ENCODE measurements at places on chromosomes 3 and 15. TPM values are rescaled to one million over a fixed set of nuclear protein-coding genes. Genes with fewer than 3 reads are reported as not detected.
A peak's percentile ranks its signal among the peaks of the same experiment; 100 is the strongest.

XCR1 gene
- total RNA-seq: not detected

ISLR gene
- 2.6 TPM for total RNA-seq

DNA sequence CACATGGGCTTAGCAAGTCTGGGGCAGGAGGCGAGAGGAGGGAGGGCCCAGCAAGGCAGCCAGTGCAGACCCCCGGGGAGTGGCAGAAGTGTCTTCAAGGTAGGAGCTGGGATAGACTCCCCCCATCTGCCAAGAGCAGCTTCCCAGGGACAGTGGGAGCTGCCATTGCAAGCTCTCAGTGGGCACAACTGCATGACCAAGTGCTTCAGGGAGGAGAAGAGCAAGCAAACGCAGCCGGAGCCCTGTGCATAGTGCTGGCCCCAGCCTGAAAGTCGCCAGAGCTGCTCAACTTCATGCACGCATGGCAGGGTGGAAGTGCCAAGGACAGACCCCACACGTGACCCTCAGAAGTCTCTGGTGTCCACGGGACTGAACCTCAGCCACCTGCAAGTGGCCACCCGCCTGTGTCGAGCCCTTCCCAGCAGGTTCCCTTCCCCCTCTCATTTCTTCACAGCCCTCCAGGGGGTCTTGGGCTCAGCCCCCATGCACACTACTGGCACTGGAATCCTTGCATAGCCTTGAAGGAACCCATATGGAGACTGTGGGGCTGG lies 89.4 kb downstream of the PLXNA1 start:
- H3K36me3 ChIP-seq: no peaks in the 10 kb centered on the region
- H3K4me1 ChIP-seq: no peaks in the 10 kb centered on the region
- H3K27ac ChIP-seq: no peak overlapping the region
- DNase-seq: no peak
- H3K27me3 ChIP-seq: no peaks in the 10 kb centered on the region

DNA sequence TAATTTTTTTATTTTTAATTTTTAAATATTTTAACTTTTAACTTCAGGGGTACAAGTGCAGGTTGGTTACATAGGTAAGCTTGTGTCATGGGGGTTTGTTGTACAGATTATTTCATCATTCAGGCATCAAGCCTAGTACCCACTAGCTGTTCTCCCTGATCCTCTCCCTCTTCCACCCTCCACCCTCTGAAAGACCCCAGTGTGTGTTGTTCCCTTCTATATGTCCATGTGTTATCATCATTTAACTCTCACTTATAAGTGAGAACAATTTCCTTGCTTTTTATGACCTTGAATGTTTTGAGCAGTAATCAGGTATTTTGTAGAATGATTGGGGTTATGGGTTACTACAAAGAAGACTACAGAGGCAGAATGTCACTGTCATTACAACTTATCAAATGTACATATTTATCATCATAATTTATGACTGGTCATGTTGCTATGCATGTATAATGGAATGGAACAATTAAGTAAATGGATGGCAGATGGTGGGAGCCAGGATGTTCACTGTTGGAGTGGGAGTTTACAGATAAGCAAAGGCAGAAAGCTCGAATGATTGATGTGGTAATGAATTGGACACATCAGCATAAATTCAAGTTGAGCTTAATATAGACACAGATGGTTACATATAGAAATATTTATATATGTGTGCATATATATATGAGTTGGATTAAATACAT lies 563.8 kb upstream of the ROBO1 start:
- no peaks in the 10 kb centered on the region for H3K4me1 ChIP-seq
- H3K4me3 ChIP-seq: no peak overlapping the region
- H3K27ac ChIP-seq: no peak overlapping the region
- H3K36me3 ChIP-seq: no peaks in the 10 kb centered on the region
- no peaks in the 10 kb centered on the region for H3K27me3 ChIP-seq

GRCh38 chr3:42721690-42722089 lies 19.1 kb upstream of the HHATL start:
- H3K4me3 ChIP-seq: no peak overlapping the region
- no peaks in the 10 kb centered on the region for H3K27me3 ChIP-seq
- peaks cover 4% of the 10 kb centered on the region for H3K36me3 ChIP-seq
- no peak overlapping the region for H3K27ac ChIP-seq
- no peak for DNase-seq

IL20RB gene
- total RNA-seq: 2.0 TPM

P2RY14 gene
- total RNA-seq: not detected

DNA sequence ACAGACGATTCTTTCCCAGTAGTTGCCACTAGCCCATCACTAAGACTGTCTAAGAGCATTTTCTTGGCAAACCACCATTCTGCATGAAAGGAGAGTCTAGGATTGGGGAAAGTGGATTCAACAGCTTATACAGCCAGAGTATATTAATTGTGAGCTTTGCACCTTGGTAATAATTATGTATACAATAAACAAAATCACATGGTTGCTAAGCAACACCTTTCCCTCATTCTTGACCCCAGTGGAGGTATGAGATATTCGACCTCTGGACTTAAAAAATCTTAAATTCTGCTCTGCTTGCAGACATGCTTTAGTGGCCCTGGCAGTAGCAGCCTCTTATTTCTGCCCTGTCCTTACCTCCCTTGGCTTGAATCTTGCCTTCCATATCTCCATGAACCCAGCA lies 73.1 kb downstream of the PPP2R3A start:
- H3K27me3 ChIP-seq: no peaks in the 10 kb centered on the region
- H3K4me3 ChIP-seq: no peak overlapping the region
- H3K36me3 ChIP-seq: peaks cover 26% of the 10 kb centered on the region
- DNase-seq: no peak
- H3K4me1 ChIP-seq: no peaks in the 10 kb centered on the region

PLA2G4B gene
- total RNA-seq: 5.7 TPM

- no peaks in the 10 kb centered on the region for H3K27me3 ChIP-seq
- no peak overlapping the region for H3K4me3 ChIP-seq
- H3K36me3 ChIP-seq: no peaks in the 10 kb centered on the region
- no peak for DNase-seq
- no peaks in the 10 kb centered on the region for H3K4me1 ChIP-seq
These were observed 25.1 kb downstream of the ADCY5 start for GRCh38 chr3:123423806-123424205.

C3orf22 gene
- not detected for total RNA-seq

DNA sequence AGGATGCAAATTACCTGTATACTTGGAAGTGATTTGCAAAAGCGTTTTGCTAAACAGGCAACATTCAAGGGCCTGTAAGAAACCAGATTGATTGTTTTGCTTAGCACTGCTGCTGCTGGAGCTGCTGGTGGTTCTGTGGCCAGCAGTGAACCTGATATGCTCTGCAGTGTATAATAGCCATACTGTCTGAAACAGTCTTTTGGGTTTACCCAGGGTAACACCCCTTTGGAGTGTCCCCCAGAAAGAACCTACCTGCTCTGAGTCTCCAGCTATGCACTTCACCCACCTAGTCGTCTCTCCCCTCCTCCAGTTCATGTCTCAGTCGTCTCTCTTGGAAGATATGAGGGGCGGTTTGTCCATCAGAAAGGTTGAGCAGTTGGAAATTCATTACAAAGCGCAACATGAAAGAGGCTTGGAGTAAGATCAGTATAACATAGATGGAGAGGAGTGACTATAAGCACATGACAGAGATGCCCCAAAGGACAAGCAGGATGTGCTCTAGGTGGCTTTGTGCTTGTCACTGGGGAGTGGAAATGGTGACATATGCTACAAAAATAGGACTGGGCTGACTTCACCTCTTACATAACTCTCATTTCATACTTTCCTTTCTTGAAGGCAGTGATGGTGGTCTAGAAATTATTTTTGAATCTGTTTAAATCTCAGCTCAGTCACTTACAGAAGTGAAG lies 3.8 kb downstream of the MKRN2 start:
- H3K36me3 ChIP-seq: no peaks in the 10 kb centered on the region
- no peak for DNase-seq
- no peaks in the 10 kb centered on the region for H3K27me3 ChIP-seq
- H3K27ac ChIP-seq: no peak overlapping the region

DNA sequence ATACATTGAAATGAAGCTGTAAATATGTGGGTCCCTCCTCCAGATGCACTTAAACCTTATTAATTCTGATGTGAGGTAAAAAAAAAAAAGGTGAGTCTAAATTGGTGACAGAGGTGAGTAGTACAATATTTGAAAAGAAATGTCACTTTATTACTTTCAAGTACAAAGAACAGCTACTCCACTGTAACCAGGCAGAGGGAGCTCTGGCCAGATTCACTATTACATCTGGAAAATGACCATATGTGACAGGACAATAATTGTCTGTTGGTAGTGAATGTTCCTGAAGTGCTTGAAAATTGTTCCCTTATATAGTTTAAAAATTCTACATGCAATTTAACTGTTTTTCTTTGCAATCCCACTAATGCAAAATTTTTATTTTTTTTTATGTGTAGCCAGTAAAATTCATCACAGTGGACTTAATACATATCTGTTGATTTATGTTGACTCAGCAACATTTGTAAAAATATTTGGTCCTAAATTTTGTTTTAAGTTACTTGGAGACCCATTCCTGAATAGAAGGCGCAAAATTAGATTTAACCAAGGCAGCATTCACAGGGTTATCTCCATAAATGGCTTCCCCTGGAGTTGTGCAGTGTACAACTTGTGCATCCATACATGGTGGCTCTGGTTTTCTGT lies 231.9 kb upstream of the TBC1D5 start:
- DNase-seq: no peak
- no peaks in the 10 kb centered on the region for H3K27me3 ChIP-seq
- H3K4me3 ChIP-seq: no peak overlapping the region
- H3K36me3 ChIP-seq: no peaks in the 10 kb centered on the region
- H3K27ac ChIP-seq: no peak overlapping the region

DNA sequence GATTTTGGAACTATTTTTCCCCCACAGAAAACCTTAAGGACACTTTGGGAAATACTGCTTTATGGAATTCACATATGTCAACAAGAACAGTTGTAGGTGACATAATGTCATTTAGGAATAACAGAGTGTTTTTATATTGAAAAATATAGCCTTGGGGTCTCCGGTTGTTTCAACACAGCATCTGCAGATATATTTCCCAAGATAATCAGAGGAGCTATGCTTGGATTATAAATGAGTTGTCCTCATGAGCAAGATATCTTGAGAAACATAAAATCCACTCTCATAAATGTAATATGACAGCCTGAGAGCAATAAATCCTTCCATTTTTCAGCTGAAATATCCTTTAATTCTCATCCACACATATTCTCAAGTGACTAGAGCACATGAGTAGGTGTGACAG lies 473.7 kb upstream of the LMCD1 start:
- H3K27ac ChIP-seq: no peak overlapping the region
- H3K4me1 ChIP-seq: no peaks in the 10 kb centered on the region
- H3K4me3 ChIP-seq: no peak overlapping the region
- no peaks in the 10 kb centered on the region for H3K27me3 ChIP-seq
- DNase-seq: no peak

DNA sequence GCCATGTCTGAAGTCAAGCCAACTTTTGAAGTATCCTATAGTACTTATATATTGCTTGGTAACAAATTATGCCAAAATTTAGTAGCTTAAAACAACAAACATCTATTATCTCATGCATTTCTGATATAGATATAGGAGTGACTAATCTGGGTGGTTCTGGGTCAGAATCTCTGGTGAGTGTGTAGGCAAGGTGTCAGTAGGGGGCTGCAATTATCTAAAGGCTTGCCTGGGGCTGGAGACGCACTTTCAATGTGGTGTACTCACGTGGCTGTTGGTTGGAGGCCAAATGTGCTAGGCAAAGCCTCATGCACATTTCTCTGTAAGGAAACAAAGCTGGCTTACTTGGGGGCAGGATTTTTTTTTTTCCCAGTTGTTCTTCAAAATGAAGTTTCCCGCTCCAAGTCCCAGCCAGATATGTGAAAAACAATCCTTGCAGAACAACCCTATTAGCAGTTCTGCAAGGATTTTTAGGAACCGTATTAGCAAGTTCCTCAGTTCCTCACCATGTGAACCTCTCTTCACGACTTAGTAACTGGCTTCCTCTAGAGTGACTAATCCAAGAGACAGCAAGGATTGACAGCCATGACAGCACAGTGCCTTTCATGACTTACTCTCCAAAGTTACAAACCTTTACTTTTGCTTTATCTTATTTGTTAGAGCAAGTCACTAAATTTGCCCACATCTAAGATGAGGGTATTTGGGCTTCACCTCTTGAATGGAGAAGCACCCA lies 25.8 kb downstream of the GREM1 start:
- peaks cover 3% of the 10 kb centered on the region for H3K27me3 ChIP-seq
- no peak overlapping the region for H3K27ac ChIP-seq
- no peak overlapping the region for H3K4me3 ChIP-seq
- no peak for DNase-seq
- peaks cover 6% of the 10 kb centered on the region for H3K4me1 ChIP-seq
- peaks cover 7% of the 10 kb centered on the region for H3K36me3 ChIP-seq

GRCh38 chr15:61315471-61315870 lies 86.4 kb upstream of the RORA start:
- DNase-seq: no peak
- no peaks in the 10 kb centered on the region for H3K36me3 ChIP-seq
- H3K4me3 ChIP-seq: no peak overlapping the region
- H3K27me3 ChIP-seq: peaks cover 2% of the 10 kb centered on the region
- H3K27ac ChIP-seq: no peak overlapping the region

GNB5 gene
- 15.8 TPM for total RNA-seq

GRCh38 chr3:129688271-129688895 lies 81.9 kb upstream of the PLXND1 start:
- H3K4me3 ChIP-seq: peak overlapping the region; percentile 77
- H3K36me3 ChIP-seq: no peaks in the 10 kb centered on the region
- H3K27ac ChIP-seq: no peak overlapping the region
- DNase-seq: peak; percentile 57

DNA sequence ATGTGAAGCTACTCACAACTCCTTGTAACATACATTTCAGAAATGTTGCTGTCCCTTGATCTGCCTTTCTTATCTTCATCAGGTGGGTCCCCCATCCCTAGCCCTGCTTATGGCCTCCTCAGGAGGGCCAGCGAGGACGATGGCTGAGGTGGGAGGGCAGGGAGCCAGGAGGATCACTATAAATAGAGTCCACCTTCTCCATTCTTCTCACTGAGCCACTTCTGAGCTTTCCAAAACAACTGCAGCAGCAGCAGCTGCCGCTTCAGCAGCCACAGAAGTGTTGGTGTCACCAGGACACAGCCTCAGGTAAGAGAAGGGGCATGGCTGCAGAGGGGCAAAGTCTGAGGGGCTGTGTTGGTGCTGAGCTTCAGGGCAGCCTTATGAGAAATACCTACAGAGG lies 53.5 kb downstream of the ANAPC13 start:
- no peak overlapping the region for H3K27ac ChIP-seq
- H3K4me3 ChIP-seq: no peak overlapping the region
- peaks cover 9% of the 10 kb centered on the region for H3K27me3 ChIP-seq
- H3K4me1 ChIP-seq: peaks cover 5% of the 10 kb centered on the region
- H3K36me3 ChIP-seq: no peaks in the 10 kb centered on the region

- DNase-seq: no peak
- peaks cover 11% of the 10 kb centered on the region for H3K36me3 ChIP-seq
- H3K27me3 ChIP-seq: no peaks in the 10 kb centered on the region
- no peak overlapping the region for H3K4me3 ChIP-seq
- peak overlapping the region; percentile 22 for H3K27ac ChIP-seq
These were observed 252.2 kb upstream of the RGMA start for GRCh38 chr15:93341164-93341563.
